Skeletal muscle cell (primary cell): ENCODE measurements at places on chromosomes 2 and 18.

GRCh38 chr2:173311844-173312606, 42.6 kb upstream of the CDCA7 start:
- DNase-seq = no peak

DNA sequence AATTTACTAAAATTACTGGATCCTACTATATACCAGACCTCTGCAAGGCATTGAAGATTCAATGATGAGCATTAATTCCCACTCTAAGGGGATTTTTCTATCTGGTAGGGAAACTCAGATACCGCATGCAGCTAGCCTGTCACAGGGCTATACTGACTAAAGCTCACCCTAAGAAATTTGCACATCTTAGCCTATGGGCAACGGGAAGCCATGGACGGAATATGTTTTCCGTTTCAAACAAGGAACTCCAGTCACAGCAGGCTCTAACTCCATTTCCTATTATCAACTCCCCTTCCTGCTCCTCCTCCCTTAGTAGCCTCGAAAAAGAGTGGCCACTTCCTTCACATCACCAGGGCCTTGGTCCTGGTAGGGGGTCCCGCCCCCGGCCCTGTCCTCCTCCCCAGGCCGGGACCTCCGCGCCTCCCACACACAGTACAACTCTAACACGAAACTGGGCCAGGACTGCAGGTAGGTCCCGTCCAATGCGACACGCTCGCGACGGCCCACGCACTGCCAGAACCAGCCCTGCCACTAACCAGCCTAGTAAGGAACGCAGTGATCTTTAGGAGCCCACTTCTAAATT, 659 bp upstream of the COX5B start:
- no peak for DNase-seq

DNA sequence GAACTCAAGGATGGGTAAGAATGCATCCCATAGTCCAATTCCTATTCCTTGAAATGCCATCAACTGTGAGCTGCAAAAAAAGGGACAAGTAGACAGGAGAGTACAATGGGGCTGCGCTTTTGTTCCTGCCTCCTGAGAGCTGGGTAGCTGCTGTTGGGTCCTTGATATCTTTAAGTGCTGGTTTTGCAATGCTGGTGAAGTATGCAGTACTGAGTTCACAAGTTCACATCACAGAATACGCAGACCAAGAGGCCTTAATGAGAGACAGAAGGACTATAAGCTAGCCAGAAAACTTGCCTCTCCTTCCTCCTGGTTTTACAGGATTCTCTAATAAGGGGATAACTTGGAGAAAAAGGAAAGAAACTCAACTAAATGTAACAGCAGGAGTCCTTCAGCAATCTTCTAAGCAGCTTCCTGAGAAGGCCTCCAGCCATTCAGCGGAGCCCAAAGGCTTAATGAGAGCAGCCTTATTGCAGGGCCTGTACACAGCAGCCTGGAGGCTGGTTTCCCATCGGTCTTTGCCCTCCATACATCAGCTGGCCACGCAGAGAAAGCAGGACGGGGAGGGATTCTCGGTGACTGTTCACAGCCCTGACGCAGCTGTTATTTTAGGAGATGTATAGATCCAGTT, 293.1 kb downstream of the CDCA7 start:
- DNase-seq = peak; percentile 41

- peak; percentile 86 for DNase-seq
Measured at GRCh38 chr2:238438856-238439849, 12.4 kb downstream of the ASB1 start.

DNA sequence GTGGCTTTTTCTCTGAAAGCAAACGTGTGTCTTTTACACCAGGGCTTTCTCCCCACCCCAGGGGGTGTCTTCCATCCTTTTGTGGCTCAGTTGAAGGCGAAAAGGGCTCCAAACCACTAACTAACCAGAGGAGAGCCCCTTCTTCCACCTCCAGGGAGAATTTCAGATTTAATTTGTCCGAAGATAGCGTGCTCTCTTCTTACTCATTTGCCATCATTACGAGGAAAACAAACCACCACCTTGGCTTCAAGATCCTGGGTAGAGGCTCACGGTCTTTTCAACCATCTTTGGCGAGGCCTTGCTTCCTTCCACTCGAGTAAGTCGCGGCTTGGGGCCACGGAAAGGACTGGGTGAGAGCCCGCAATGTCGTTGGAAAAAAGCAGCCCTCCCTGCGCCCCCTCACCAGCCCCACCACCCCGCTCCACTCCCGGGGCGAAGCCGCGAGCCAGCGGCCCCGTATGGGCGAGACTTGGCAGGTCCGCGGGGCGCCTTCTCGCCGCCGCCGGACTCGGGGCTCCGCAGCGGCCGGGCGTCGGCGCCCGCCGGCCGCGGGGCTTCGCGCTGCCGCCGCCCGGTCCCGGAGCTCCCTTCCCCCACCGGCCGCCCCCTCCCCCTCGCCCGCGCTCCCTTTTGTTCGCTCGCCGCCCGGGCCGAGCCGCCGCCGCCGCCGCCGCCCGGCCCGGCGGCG, 1.7 kb upstream of the ZNF532 start:
- DNase-seq = no peak

- no peak for DNase-seq
Measured at GRCh38 chr2:96104487-96104861, 11.9 kb downstream of the ADRA2B start.

DNA sequence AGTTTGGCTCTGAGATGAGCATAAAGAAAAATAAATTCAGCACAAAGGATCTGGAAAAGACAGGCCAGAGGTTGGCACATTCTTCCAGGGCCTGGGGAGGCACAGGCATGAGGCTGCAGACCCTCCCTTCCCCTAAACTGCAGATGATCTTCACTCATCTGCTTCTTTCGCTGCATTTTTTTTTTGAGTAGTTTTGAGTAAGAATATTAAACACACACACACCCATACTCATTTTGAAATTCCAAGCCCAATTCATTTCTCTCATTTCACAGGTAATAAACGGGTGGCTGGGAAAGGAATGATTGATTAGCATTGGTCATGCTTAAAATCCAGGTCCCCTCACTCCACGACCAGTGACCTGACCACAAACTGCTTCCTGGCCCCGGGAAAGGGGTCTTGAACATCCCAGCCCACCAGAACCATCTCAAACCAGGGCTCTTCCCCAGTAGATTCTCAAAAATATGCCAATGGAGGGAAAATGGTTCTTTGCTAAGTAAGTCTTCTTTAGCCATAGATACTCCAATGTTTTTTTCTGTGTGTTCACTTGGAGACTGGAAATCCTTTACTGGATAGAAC, 219.6 kb downstream of the ANAPC1 start:
- no peak for DNase-seq

- DNase-seq = no peak
Measured at GRCh38 chr2:174020926-174021662, 55.9 kb upstream of the SP3 start.

DNA sequence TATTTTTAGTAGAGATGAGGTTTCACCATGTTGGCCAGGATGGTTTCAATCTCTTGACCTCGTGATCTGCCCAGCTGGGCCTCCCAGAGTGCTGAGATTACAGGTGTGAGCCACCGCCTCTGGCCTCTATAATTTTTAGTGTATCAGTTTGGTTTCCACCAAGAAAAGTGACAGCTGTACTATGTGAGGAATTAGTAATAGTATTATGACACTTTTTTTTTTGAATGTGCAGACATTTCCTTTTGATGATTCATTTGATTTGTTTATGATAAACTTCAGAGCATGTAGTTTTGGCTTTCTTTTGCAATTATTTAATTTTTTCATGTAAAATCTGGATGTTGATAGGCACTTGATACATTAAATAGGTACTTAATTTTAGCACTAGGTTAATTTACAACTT, 61.5 kb downstream of the PTPN4 start:
- DNase-seq = no peak

GRCh38 chr2:17195016-17195415, 323.2 kb downstream of the RAD51AP2 start:
- no peak for DNase-seq

GRCh38 chr2:219698748-219699439, 71.5 kb downstream of the SLC4A3 start:
- DNase-seq = no peak

DNA sequence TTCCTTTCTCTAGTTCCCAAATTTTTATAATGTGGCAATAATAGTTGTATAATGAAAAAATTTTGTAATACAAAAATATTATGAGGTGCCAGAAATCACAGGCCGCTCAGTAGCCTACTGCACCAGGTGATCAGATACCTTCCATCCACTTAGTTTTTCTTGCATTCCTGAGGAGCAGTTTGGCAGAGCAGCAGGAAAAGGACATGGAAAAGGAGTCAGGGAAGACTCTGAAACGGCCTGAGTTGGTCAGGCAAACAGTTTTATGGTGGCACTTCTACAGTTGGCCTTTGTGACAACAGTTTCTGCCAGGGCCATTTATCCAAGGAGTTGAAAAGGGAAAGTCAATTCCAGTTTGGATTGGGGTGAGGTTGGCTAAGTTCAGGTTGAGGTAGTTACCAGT, 165.4 kb upstream of the ALPP start:
- DNase-seq = no peak

- DNase-seq = peak; percentile 13
Measured at GRCh38 chr18:46199515-46200147, 95.4 kb downstream of the HAUS1 start.

DNA sequence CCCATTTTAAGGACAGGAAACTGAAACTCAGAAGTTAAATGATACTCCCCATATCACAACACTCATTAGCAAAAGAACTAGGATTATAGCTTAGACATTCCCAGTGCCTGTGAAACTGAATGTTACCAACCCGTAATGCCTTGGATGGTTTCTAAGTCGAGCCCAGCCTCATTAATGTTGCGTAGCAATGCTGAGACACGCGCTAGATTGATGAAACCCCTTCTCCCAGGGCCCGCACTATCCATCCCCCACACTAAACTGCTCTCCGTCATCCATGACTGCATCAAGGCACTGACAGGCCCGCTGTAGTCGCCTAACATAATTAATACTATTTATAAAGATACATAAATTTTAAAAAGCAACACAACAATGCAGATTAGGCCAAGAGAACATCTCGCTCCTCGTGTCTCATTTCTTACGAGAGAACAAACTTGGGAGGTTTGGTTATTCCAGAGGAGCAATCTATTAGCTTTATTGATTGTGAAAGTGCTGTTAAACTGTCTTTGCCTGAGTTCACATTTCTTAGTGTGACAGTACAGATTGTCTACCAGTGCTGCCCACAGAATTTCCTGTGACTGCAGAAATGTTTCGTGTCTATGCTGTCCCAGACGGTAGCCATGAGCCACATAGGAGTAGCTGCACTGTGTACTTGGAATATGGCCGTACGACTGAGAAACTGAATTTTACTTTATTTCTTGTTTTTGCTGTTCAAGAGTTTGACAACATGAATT, 312.2 kb upstream of the RAB12 start:
- no peak for DNase-seq

DNA sequence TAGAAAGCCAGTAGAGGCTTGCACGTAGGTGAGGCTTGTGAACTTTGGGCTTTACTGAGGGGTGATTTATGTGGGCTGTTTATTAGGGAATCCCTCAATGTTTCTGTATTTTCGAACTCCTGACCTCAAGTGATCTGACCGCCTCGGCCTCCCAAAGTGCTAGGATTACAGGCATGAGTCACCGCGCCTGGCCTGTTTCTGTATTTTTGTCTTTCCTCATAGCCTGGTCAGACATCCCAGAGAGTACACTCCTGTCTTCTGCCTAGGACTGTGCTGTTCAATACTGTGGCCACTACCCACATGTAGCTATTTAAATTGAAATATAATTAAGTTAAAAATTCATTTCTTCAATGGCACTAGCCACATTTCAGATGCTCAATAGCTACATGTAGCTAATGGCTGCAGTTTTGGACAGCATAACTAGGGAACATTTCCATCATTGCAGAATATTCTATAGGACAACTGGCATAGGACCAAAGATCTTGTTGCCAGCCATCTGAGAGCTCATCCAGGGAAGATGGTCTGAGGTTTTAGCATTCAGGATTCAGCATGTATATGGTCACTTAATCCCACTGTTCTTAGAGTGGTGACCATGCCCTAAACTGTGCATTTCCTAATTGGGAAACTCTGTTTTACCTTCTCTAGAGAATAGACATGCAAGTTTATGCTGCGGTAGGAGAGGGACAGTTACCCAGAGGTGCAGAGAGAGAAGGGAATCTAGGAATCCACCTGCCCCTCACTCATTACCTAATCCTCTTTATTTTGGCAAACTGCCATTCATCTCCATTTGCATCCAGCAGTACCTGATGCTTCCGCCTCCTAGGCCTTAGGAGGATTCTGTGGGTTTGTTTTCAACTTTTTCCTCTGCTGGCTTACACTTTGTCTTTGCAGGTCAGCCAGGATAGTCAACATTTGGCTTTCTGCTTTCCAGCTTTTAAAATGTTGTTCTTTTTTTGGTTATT, 64.4 kb downstream of the LCLAT1 start:
- DNase-seq = no peak

DNA sequence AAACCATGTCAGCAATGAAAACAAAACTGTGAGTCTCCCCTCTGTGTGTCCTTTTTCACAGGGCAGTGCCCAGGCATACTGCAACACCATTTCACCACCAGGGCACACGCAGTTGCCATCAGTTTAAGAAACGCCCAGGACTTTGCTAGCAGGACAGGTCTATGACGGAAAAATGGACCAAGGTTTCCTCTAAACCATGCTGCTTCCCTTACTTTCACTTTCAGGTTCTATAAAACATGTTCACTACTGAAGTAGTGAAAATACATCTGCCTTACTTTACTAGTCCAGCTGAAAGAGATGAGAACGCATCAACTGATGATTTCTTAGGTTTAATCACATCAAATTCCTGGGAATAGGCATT, 110.5 kb downstream of the TCF4 start:
- no peak for DNase-seq

DNA sequence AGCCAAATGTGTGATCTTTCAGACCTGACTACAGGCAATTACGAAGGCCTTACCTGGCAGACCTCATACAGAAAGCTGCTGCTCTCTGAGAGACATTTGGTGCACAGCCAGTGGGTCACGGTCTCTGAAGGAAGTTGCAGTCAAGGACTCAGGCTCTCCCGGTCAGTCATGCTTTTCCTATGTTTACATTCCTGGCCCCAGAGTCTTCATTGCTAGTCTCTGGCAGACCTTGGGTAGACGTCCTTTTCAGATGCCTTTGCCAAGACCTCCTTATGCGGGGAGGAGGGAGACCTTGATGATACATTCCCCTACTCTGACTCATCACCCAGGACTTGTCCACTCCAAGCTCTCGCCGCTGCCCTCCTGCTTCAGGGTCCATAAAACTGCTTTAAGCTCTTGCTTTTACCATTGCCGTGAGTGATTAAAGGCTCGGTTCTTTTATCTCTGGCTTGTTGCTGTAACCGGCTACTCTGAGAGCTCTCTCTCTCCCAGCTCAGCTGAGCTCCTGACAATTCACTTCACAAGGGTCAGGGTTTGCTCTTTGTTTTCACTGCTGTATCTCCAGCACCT, 62.0 kb upstream of the SLC35F5 start:
- peak; percentile 98 for DNase-seq
